Activated CD8-positive, alpha-beta memory T cell treated with anti-CD3 and anti-CD28 coated beads for 24 hours (primary cell): ENCODE measurements at places on chromosomes 6 and 20.

GRCh38 chr6:145347216-145347615 lies 388.1 kb downstream of the EPM2A start:
- no peak for DNase-seq

- DNase-seq = no peak
These were observed 43.4 kb downstream of the OGFRL1 start for GRCh38 chr6:71332012-71332411.

DNA sequence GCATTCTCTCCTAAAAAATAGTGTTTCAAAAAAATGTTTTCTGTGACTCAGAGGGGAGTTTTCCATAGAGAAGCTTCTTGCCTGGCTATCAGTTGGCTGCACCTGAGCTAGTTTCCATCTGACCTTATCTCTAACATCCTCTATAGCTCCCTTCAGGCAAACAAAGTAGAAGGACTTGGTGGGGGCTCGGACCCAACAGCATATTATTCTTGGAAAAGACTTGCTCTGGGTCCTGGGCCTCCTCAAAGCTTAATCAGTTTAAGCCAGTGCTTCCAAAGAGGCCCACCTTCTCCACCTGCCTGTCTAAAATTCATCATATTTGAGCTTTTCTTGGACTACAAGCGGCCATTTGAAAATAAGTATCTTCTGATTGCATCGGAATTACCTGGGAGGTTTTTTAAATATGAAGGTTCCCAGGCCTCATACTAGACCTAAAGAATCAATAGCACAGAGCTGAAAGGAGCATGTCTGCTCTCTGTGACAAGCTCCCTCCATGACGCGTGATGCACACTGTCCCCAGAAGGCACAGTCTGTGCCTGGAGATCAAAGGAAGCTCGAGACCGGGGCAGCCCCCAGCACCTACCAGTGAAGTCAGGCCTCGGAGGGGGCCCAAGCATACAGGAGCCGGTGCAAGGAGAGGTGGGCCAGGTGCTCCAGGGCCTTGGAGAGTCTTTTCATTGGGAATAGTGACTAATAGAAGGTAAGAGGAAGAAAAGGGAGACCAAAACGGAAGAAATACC lies 80.6 kb upstream of the HIVEP1 start:
- DNase-seq = no peak

- DNase-seq = no peak
These were observed 22.2 kb upstream of the ADGRG6 start for GRCh38 chr6:142279350-142280180.

GRCh38 chr6:45591890-45592289 lies 214.2 kb upstream of the SUPT3H start:
- no peak for DNase-seq

- no peak for DNase-seq
These were observed 49.5 kb downstream of the GGTLC1 start for GRCh38 chr20:23939063-23939462.

DNA sequence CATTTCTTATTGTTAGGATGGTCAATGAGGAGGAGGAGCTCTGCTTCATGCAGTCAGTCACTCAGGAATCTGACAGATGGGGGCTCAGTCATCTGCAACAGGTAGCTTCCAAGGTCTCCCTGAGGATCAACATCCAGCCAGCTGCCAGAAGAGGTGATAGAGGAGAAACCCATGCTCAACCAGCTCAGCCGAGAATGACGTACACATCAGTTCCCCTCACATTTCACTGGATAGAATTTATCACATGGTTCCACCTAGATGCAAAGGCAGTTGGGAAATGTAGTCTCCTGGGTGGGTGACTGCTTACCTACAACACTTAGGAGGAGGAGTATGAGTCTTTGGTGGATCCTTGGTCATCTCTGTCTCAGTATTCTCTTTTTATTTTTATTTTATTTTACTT lies 144.5 kb downstream of the CEBPB start:
- DNase-seq = no peak
